ENCODE measurements at places on chromosomes 2 and 18.

- DNase-seq, result no peak
Observed at GRCh38 chr18:25279961-25280360, 72.0 kb downstream of the ZNF521 start.

DNA sequence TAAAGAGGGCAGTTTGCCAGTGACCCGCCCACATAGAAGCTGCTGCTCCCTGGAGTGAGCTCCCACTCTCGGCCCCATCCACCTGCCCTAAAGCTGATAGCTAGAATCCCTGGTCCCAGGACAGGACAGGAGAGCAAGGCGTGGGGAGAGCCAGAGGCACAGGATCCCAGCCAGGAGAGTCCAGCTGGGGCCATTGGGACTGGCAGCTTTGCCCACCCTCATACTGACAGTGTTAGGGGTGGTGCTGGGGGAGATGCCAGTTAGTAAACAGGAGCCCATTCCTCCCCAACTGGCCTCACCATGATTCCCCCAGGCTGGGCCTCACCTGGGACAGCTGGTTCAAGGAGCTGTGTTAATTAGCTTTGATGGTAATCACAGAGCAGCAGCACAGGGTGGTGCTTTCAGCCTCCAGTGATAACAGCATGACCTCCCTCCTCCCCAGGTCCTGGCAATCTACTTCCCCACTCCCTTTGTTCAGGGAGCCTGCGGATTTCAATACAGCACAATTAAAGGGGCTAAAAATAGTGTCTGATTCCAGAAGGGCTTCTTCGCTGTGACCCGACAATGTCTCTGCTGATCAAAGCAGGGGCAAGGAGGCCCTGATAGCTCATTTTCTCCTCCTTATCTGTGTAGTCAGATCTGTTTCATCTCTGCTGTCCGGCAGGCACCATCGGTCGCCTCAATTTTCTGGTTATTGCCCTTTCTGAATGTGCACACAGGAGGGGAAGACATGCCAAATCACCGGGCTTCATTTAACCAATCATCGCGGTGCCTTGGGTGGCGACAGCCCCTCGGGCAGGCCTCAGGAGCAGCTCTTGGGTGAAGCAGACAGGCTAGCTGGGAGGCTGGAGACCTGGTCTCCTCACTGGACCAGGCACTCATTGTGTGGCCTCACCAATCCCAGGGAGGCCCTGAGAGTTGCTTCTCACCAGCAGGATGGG is 119.9 kb upstream of the TEX51 start:
- DNase-seq, result no peak

DNA sequence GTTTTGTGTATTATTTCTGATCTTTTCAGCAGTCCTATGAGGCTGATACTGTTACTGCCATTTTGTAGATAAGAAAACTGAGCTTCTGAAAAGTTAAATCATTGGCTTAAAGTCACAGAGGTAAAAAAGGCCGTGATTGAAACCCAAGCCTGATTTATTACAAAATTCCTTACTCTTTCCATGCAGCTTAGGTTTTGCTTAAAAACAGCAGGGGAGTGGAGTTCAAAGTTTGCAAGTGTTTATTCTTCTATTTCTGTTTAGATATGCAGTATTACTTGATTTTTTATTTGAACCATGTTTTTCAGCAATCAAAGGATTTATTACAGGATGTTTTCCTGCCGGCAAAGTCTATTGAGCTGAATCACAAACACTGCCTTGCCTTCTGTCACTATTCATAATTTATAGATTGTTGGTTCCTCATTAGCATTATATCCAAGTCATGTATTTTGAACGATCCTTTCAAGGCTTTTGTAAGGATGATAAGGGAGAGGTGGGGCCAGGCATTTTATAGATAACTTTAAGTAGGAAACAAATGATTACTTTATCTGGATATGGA is 31.9 kb upstream of the MSTN start:
- no peak for DNase-seq

GRCh38 chr18:34951625-34952379 is 89.4 kb upstream of the MAPRE2 start:
- DNase-seq, result no peak
